Activated T-helper 1 cell treated with Interleukin-2 at 50 U/mL for 16 hours (primary cell): ENCODE measurements at places on chromosomes 3 and 15.

GRCh38 chr3:44050101-44050500, 191.6 kb upstream of the TOPAZ1 start:
- no peak for DNase-seq

GRCh38 chr3:128374746-128375445, 91.8 kb downstream of the DNAJB8 start:
- no peak for DNase-seq

DNA sequence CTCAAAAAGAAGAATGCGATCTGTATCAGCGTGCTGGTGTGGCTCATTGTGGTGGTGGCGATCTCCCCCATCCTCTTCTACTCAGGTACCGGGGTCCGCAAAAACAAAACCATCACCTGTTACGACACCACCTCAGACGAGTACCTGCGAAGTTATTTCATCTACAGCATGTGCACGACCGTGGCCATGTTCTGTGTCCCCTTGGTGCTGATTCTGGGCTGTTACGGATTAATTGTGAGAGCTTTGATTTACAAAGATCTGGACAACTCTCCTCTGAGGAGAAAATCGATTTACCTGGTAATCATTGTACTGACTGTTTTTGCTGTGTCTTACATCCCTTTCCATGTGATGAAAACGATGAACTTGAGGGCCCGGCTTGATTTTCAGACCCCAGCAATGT, 1.3 kb downstream of the P2RY1 start:
- DNase-seq = no peak

DNA sequence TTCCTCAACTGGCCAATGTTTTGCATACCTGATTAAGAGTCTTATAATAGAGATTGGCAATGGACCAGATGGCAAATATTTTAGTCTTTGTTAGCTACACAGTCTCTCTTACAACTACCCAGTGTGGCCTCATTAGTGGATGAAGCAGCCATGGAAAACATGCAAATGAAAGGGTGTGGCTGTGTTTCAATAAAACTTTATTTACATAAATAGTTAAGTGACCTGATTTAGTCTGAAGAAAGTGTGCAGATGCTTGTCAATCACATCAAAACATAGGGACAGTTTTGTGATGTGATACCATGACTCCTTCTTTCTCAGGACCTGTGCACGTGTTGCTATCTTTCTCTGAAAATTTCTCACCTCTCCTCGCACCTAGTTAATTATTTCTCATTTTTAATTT, 309.8 kb upstream of the GRM7 start:
- no peak for DNase-seq

DNA sequence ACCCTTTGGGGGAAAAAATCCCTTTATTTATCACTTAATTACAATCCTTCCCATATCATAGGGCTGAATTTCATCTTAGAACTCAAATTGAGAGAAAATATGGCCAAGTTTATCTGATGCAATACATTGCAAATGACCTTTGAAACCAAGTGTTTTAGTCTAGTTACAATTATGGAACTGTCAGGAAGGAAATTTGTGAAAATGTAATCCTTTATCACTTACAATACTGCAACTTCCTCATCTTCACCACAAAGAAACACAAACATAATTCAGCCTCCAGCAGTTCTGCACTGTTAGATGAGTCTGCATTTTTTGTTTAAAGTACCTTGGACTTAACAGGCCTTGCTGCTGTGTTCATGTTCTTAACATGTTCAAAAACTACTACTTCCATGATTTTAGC, 4.6 kb downstream of the CCPG1 start:
- no peak for DNase-seq

DNA sequence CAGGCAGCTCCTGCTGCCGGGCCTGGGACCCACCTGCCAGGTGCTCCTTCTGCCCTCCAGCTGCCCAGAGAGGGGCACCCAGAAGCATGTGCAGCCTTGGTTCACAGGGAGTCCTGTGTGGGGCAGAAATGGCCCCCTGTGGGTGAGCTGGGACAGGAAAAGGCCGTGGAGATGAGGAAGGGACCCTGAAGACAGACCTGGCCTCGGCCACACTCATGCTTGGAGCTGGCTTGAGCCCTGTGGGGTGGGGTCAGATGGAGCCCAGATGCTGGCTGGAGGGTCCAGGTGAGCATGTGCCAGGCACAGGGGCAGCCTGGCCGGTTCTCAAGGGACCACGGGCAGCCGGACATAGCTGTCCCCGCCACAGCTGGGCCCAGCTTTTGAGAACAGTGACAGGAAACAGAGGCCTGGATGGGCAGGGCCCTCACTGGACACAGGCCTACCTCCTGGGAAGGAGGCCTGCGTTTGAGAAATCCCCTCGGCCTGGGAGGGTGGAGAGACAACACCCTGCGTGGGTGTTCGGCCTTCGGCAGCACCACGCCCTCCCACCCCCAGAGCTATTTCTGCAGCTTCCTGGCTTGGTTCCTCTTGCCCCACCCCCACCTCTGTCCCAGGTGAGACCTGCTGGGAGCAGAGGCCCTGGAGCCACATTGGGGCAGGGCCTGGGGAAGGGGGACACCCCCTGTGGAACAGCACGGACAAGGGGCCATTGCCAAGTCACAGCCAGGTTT, 132.6 kb upstream of the MEF2A start:
- DNase-seq = no peak

DNA sequence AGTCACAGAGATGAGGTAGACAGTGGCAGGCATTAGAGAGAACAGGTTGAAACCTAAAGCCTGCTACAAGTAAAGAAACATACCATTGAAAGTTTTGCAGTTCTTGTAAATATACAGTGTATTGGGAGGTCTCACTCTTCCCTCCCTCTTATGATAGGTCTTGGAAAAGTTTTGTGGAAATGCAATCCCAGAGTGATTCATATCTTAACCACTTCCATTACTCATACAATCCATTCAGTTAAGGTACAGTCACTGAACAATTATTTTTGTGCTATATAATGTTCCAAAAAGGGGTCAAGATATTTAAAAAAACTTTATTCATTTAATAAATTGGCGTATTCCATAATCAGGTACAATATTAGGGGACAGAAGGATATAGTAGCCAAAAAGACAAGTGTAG, 737.7 kb upstream of the ALCAM start:
- DNase-seq = no peak

- no peak for DNase-seq
Measured at GRCh38 chr15:67383899-67384298, 129.3 kb downstream of the IQCH start.

DNA sequence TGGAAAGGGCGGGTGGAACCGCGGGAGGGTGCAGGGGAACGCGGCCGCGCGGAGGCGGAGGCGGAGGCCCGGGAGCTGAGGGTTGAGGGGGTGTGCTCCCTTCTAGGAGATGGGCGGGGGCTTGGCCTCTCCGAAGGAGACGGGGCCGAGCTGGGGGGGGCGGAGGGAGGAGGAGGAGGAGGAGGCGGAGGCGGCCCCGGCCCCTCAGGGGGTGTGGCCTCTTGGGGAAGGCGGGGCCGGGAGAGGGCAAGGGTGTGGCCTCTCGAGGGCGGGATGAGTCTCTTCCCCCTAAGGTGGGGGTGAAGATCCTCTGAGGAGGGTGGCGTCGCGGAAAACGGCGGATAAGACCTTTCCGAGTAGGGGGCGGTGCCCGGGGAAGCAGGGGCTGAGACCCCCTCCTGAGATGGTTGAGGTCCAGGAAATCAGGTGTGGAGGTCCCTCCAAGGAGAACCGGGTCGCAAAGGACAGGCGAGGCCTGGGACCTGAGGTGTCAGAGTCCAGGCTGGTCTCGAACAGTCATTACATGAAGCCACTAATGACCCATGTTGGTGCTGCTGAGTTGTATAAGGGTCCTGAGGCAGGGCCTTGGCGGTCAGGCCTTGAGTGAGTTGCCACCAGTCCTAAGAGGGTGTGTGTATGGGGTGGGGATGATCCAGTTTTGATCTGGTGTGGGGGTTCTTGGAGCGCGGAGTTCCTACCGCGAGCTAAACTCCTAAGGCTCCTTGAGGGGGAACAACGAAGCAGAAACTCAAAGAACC, 759 bp downstream of the WDR6 start:
- peak; percentile 80 for DNase-seq

GRCh38 chr3:106194726-106195125, 325.9 kb upstream of the CBLB start:
- no peak for DNase-seq

- no peak for DNase-seq
Measured at GRCh38 chr3:43874290-43874689, 183.6 kb downstream of the ABHD5 start.

- no peak for DNase-seq
Measured at GRCh38 chr3:52295671-52296208, 8.1 kb downstream of the GLYCTK start.

DNA sequence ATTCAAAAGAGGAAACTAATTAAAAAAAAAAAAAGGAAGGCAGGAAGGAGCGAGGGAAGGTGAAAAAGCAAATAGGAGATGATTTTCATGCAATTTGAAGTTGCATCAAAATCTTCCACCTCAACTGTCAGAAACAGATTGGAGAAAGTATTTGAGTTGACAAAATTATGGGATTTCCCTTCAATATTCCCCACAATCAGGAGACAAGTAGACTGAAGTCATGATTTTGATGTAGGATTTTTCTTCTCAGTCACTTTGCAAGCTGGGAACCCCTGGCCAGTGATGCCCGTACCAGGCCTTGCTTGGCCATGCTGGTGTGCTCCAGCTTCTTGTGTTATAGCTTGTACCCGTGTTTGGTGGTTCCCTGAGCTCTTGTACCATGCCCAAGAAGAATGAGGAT, 854.5 kb upstream of the CFAP20DC start:
- no peak for DNase-seq

DNA sequence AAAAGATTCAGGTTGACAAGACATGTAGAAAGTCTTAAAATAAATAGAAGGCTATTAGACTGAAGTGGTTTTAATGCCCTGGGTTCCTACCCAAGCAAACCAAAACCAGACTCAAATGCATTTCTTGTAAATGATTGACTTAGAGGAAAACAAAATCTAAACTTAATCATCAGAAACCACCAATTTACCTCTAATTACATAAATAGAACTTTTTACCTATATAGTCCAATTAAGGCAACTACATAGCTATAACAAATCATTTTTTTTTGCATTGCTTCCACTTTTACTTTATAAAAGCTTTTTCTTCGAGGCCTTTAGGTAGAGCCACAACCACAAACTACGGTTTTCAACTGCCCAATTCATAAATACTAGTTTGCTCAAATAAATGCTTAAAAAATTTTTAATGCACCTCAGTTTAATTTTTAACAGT, 231.3 kb upstream of the ARHGEF26 start:
- DNase-seq = no peak

DNA sequence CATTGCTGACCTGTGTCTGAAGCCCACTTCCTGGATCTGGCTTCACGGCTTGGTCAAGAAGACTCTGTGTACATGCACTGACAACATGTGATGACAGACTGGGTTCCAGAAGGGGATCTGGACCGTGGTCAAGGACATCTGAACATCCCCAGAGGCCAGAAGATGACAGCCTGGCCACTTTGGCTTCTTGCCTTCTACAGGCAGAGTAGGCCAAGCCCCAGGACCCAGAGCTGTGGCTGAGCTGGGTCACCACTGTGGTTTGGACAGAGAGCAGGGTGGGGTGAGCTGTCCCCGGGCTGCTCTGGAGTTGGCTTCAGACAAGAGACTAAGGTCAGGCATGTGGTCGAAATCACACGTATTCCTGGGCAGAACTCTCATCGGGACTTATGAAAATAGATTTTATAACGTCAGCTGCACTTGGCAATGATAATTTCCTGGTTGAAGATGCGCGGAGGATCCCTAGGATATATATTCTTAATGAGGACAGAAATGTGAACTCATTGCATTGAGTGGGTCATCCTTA, 114.1 kb upstream of the FRMD4B start:
- DNase-seq = no peak

DNA sequence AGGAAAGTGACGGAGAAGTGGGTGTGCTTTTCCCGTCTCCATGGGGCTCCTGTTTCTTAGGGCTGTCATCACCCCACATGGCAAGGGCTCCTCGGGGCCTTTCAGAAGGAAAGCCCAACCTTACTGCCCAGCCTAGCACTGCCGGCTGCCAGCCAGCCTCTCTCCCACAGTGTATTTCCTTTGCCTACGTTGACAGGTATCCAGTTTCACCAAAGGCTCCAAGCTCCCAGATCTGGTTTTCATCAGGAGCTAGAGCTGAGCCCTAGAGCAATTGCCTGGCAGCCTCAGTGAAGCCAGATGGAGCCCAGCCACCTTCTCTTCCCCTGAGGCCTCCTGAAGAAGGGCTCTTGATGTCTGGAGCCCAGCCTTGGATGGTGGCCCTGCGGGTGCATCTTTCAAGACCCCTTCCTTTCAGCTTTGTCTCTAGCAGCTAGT, 20.2 kb downstream of the CRABP1 start:
- DNase-seq = no peak

- DNase-seq = no peak
Measured at GRCh38 chr3:32502946-32503286, 264 bp upstream of the CMTM6 start.

GRCh38 chr15:60382773-60383674, 14.8 kb downstream of the ANXA2 start:
- DNase-seq = no peak

GRCh38 chr3:72265256-72266015, 480.5 kb upstream of the PROK2 start:
- DNase-seq = no peak

DNA sequence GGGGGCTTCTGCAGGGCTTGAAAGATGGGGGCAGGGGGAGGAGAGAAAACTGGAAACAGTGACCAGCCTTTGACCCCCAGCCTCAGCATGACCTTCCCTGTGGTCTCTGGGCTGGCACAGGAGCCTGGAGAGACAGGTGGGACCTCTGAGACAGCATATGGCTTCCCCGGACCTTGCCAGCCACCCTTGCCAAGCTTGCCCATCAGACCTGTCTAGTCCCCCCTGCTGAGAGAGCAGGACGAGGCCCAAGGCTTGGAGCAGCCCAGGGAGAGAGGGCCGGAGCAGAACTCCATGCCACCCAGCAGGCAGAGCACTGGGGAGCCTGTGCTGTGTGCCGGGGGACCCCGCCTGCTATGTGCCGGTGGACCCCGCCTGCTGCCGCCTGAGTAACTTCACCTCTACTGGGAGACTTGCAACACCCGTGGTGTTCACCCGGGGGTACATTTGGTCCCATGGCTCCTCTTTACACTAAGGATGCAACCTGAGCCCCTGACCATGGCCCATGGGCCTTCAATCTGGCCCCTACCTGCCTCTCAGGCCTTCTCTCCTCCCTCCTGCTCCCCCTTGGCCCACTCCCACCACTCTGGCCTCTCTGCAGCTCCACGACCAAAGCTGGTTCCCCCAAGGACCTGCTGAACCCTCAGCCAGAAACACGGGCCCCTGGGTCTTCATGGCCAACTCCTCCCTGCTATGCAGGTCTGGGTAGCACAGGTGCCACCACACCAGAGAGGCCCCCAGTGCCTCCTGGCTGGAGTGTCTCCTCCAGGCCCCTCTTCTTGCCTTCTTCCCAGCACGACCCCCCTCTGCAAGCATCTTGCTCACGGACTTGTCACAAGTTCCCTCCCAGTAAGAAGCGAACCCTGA, 21.1 kb upstream of the SLC41A3 start:
- DNase-seq = no peak

DNA sequence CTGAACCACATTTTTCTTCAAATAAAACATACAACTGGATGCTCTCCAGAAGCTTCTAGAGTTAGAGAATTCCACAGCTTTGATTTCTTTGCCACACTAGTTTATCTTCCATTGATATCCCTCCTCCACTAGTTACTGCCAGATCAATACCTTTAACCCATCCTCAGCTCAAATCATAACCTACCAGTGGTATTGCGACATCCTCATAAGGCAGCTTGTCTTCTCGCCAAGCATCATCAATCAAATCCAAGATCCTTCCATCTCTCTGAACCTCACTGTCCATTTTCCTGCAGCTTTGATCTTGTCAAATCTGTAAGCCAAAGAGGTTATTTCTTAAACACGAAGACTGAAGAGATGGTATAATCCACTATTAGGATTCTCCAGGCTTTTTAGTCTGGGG, 3.2 kb downstream of the ANAPC13 start:
- no peak for DNase-seq
